ENCODE measurements at places on chromosomes 3 and 15.

GRCh38 chr15:39885099-39885777, 34.8 kb downstream of the GPR176 start:
- DNase-seq: no peak

GRCh38 chr3:126432361-126433104, 37.8 kb downstream of the CFAP100 start:
- no peak for DNase-seq

GRCh38 chr15:85576392-85576791, 196.0 kb downstream of the AKAP13 start:
- no peak for DNase-seq

DNA sequence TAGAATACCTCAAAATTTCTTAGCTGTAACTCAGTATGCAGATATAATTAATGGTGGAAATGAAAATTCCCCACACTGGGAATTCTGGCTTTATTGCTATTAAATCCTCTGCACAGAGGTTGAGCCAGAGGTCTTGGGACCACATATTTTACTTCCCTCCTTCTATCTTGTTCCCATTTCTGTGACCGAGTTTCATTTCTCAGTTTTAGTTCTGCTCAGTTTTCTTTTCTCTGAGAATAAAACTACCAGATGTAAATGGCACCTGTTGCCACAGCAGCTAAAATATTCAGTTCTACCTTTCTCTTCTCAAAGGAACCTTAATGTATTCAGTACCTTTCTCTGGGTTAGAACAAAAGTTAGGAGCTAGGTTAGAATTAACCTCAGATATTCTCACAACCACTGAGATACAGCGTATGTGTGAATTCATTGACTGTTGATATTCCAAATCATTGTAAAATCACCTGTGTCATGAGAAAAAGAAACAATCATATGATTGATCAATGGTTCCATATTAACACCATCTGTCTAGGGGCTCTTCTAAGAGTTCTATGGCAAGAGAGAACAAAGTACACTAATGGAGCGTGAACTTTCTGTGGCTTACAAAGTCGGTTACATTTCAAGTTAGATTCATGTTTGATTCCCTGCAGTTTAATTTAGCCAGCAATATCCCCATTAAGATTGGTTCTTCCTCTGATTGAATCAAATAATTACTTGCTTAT, 374.1 kb downstream of the EFHB start:
- DNase-seq: no peak

GRCh38 chr15:62758126-62758951, 284.2 kb upstream of the TPM1 start:
- DNase-seq: no peak

DNA sequence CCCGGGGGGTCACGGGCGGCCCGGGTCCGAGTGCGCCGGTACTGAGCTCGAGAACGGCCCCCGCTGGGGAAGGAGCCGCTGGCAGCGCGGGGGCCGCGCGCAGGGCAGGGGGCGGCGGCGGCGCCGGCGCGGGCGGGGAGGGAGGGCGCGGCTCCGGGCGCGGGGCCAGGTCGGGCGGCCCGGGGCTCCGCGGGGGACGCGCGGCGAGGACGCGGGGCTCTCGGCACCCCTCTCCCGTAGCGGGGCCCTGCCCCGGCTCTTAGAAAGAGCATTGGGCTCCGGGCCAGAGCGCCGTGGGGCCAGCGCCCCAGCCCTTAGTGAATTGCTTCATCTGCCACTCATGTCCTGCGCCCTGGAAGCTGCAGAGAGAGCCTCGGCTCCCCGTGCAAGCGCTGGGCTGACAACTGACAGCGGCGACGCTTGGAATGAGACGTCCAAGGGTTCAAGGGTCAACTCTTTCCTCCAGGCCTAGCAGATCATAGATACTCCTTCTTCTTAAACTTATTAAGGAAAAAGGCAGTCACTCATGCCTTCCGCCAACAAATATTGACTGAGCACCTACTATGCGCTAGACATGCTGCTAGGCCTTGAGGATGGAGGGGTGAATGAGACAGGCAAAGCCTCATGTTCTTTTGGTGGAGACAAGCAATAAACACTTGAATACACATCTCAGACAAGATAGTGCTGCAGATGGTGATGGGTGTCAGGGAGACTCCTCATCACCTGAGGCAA, 140.8 kb downstream of the SMAD6 start:
- DNase-seq: peak; percentile 43

DNA sequence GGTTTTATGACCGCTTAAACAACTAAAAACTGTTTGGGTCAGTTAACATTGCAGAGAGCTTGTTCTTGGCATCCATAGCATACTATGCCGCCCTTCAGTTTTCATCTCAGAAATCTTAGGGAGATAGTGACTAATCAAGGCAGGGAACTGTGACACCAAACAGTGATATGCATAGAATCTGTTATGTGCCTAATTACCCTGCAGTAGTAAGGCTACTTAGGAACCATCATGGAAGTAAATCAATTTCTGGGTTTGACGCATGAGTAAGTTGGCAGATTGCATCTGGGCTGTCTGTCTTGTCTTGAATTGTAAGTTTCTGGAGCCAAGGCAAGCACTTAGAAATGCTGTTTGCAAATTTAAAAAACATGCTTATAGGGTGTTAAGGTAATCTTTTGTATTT, 22.5 kb downstream of the KCTD6 start:
- no peak for DNase-seq

DNA sequence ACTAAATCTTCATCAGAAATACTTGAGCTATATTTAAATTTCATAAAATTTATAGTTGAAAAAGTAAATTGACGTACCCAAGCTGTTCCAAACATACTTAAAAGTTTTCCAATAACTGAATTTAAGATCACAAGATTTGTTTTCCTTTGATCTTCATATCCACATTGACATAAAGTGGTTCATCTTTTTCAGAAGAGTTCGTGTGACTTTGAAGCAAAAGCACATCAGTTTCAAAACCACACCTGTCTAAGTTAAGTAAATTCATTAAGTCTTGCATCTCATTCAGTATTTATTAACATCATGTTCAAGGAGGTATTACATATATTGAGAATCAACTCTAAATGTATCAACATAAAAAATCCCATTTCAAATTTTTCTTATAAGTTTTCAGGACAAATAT, 79.5 kb downstream of the BFSP2 start:
- DNase-seq: no peak

DNA sequence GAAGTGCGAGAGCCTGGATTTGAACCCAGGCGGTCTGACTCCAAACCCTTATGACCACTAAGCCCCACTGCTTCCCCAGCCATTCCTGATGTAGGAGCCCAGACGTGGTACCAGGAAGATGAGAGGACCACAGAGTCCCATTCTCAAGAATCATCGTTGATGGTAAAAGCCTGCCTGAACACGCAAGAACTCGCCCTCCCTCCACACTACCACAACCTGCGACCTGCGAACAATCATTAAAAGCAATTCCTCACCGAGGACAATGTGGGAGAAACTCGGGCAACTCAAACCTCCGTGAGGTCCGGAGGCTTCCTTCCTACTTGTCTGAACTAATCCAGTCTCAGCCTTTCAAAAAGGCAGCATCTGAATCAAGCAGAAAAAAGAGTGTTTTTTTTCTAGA, 10.3 kb downstream of the MAGI1 start:
- DNase-seq: no peak

- no peak for DNase-seq
These were observed 238.0 kb downstream of the MYRIP start for GRCh38 chr3:40047406-40047805.

DNA sequence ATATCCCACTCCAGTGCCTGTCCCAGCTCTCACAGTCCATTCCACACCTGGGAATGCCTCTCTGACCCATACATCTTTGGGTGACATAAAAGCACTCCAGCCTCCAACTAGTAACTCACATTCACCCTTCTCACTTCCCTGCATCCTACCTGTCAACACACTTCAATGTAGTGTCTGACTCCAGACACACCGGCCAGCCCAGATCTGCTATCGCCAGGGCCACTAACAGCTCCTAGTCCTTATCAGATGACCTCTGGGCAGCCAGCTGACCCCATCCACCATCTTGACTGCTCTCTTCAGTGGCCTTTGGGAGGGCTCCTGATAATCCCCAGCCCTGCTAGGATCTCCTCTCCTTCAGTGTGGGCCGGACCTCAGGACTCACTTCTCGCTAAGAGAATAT, 2.9 kb upstream of the MCM2 start:
- no peak for DNase-seq

DNA sequence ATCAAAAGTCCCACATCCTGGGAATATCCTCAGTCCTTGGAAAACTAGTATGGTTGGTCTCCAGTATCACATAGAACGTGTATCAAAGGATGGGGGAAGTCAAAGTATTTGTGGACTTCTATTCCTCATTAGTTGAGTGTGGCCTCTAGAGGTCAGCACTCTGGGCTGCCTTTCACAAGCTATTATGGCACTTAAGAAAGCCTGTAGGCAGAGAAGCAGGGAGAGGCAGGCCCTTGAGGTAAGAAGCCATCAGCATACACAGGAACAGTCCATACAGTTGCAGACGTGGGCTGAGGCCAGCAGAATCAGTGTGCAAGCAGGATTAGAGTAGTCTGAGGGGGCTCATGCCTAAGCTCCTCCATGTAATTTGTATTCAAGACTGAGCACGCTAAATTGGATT, 341.7 kb downstream of the CLSTN2 start:
- no peak for DNase-seq

DNA sequence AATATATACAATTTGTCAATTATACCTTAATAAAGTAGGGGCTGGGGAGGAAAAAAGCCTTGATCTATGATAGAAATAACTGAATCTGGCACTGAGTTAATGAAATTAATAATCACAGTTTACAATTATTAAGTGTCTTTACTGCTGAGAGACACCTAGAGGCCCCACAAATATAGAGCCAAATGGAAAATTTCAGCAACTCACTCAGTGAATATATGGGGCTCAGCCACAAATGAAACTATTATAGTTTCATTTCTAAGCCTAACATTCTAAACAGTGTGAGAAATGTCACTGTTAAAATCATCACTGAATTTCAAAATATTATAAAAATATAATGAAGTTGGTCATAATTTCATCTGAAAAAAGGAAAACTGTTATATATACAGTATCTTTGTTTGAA, 40.3 kb downstream of the GNB4 start:
- no peak for DNase-seq

DNA sequence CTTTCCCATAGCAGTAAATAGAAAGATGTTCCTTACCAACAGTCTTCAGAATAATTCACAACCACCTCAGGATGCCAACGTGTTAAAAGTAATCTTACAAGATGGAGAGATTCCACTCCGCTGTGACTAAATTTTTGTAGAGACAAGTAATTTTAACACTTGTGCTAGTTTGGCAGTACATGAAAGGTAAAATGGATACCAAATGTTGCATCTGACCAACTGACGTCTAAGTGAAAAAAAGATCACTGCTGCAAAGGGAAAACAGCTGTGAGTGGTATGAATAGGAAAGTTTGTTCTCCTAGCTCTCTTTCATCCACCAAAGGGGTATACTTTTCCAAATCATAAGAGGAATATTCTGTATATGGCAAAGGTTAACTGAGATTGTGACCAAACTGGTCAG, 2.6 kb downstream of the SPG21 start:
- DNase-seq: no peak

DNA sequence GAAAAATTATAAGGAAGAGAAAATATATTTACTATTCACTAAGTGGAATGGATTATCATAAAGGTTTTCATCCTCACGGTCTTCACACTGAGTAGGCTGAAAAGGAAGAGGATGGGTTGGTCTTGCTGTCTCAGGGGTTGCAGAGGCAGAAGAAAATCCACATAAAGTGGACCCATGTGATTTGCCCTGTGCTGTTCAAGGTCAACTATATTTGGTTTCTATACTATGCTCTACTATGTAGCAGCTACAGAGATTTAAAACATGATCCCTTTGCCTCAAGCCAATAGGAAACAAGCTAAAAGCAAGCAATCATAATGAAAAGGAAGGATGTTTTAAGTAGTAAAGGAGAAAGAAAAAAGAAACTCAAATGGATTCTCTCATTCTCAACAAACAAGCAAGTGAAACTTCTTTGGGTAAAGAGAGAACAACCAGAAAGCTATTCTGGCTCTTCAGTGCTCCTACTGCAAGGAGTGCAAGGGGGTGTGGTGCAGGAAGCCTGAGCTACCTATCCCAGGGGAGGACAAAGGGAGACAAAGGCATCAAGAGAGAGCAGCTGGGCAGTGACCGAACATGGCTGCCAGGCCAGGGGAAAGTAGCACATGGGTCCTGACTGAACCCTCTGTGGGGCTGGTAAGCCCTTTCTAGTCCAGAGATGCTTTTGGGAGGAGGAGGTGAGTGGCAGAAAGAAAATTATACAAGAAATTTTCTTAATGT, 35.9 kb downstream of the SFMBT1 start:
- no peak for DNase-seq

DNA sequence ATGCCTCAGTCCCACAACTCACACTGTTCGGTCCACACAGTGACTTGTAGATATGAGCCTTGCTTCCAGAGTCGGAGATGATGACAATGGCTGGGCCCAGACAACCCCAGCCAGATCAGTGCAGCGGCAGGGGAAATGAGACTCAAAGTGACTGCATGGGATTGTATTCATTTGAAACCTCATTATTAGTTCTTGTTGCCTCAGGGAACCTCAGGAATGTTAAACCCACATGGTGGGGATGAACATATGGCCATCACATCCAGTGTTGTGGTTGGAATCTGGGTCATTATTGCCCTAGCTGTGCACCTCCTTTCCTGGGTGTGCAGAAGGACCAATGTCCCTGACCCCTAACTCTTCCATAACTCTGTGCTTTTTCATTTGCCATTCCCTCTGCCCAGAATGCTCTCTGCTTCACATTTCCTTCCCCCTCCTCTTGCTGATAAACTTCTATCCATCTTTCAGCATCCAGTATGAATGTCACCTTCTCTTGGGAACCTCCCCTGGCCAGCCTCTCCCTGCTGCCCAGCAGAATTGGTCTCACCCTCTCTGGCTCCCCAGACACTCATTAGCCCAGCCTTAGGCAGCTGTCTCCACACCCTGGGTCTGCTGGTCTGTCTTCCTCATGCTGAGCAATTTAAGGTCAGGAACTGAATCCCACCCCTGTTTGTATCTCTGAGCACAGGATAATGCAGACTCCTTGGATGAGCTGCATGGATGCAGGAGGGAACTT, 67.0 kb upstream of the TNFAIP8L3 start:
- DNase-seq: no peak

GRCh38 chr15:34161329-34161963, 48.5 kb downstream of the KATNBL1 start:
- DNase-seq: no peak

Measured in omental fat pad (tissue), 4 donors.